Vagina (tissue), 2 donors: ENCODE measurements at places on chromosomes 13 and 19.

DNA sequence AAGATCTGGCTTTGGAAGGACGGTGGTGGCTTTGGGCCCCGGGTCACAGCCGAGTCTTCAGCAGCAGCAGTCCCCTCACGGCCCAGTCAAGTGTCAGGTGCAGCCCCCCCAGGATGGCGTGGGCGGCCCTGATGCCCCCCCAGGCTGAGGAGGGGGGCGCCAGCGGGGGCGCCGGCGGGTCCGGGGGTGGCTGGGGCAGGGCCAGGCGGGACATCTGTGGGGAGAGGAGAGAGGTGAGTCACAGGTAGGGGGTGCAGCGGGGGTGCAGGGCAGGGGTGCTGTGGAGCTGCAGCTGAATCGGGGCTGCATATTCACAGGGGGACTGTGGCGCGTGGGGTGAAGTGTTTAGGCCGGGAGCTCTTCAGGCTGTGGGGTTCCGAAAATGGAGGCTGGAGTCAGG is 2.9 kb upstream of the GARIN5B start:
- no peak for DNase-seq

- no peak for DNase-seq
Observed at GRCh38 chr19:13302526-13303270, 152.5 kb downstream of the IER2 start.

- no peak for DNase-seq
Observed at GRCh38 chr13:20487927-20488326, 37.7 kb downstream of the CRYL1 start.

DNA sequence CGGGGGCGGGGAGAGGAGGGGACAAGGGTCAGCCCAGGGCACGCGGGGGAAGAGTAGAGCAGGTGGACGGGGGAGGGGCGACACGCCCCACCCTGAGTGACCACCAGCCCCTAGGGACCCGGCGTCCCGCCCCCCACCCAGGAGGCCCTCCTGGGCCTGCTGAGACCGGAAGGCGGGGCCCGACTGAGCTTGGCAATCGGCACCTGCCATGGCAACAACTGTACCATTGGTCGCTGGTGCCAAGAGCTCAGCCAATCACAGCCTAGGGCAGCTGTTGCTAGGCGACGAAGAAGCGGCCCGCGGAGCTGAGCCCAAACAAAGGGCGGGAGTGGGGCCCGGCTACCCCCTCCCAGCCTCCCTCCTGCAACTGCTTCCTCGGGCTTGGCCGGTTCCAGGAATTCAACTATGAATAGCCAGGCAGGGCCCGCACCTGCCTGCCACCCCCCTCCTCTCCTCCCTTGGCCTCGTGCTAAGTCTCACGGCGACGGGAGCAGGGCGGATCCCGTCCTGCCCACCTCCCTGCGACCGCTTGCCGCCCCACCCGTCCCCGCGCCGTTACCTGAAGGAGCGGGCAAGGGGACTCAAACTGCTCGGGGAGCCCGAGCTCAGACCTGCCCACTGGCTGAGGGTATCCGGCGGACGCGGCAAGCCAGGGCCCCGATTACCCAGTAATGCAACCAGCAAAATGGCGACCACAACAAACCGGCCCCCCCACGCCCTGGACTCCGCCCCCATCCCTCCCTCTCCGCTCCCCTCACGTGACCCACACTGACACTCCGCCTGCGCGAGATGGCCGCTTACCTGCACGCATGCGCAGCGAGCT is at the start of gene DYRK1B:
TSS of gene DYRK1B (minus strand) at position 699 of the 823 bp plus-strand sequence. CDS start 2,295 bp downstream, outside the sequence.
- DNase-seq, result no peak

DNA sequence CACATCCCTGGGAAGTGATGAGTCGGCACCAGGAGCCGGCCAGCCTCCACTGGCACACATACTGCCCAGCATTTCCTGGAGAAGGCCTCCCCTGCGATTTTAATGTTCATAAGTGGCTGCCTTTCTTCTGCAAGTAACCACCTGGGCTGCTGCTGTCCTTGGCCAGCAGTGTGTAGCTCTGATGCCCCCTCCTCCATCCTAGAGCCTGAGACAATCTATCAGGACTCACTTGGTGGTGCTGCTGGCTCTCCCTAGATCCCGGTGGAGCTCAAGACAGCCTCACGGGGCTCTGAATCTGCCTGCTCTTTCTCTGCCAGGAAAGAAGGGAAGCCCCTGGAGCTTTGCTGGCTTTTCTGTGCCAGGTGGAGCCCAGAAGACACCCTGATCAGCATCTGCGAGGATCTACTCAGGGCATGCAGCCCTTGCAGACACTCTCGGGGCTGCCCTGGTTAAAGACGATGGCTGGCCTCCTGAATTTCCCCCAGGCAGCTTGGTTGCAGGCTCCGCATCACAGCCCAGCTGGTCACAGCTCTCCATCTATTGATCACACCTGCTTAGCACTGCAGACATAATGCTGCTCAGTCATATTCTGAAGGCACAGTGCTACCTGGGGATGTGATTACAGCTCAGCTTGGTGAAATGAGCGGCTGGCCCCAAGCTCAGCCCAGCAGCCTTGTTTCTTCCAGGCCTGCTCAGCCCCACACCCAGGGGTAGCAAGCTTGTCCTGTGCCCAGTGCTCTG is 122.3 kb downstream of the ZDHHC20 start:
- no peak for DNase-seq

GRCh38 chr19:11554160-11554559 is 4.9 kb downstream of the ELOF1 start:
- no peak for DNase-seq

DNA sequence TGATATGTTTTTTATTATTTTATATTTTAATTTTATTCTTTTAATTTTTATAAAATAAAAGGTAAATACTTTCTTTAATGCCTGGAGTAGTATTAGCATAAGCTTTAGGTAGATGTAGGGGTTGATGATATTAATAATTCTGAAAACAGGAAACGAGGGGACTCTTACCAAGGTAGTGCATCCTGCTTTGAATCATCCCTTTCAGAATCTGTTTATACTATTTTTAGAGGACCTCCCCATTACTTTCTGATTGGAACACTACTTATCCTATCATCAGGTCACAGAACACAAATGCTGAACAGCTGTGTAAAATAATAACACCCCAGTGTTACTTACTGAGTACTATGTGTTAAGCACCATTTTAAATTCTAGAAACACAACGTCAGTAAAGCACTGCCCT is 27.3 kb downstream of the COG6 start:
- no peak for DNase-seq

GRCh38 chr19:12757544-12758274 is 6.1 kb downstream of the BEST2 start:
- no peak for DNase-seq

- DNase-seq, result no peak
Observed at GRCh38 chr13:30925429-30925828, 7.0 kb upstream of the TEX26 start.

DNA sequence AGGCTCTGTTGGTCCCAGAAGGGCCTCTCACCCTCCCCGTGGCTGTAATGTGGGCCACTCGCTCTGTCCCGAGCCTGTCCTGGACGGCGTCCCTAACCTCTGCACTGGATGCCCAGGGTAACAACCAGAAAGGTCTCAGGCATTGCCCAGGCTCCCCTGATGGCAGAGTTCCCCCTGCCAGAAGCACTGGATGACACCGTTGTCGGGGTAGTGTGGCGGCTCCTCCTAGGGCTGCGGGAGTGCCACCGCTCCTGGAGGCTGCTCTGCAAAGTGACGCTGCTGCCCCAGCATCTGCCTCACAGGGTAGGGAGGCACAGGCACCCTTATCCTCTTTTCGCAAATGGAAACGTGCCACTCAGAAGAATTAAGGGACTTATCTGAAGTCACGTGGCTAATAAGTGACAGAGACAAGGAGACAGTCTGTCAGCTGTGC is 32.0 kb downstream of the MPHOSPH8 start:
- DNase-seq, result no peak

DNA sequence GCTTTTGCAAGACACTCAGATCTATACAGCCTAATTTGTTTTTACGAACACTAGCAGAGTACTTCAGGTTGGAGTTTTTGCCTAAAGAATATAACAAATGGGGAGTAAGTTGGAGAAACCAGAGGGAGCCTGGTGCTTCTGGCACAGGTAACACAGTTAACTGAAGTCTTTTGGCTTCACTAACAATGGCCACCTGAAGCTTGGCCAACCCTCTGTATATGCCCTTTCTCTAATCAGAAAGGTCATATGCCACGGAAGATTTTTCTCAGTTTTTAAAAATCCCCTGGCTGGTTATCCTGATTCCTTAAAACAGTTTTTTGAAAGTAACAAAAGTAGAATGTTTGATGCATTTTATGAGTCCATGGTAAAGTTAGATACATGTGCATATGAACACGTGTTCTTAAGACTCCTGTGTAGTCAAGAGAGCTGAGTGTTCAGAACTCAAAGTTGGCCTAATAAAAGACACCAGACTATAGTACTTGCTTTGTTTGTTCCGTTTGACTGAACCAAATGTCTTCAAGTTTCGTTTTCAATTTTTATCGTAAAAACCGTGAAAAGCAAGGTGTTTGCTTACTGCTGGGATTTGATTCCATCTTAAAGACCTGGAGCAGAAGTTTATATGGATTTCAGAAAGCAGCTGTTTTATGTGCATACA is 137.5 kb downstream of the KCNRG start:
- DNase-seq, result no peak

GRCh38 chr13:109182777-109183465 is 553.5 kb downstream of the MYO16 start:
- DNase-seq, result no peak

- no peak for DNase-seq
Observed at GRCh38 chr13:99087954-99088491, 110.2 kb upstream of the DOCK9 start.

- no peak for DNase-seq
Observed at GRCh38 chr13:43139921-43140320, 116.5 kb downstream of the DNAJC15 start.

DNA sequence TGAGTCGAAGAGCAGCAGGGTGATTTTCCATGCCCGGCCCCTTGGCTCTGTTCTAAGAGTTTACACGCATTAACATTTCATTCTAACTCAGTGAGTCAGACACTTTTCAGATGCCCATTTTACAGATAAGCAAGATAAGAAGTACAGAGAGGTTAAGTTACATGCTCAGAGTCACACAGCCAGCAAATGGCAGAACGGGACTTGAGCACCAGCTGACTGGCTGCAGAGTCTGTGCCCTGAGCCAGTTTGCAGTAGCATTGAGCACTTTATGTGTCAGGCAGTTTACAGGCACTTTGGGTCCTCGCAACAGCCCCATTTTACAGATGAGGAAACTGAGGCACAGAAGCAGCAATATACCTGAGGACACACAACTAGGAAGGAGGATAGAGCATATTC is 19.0 kb downstream of the CCDC8 start:
- no peak for DNase-seq

DNA sequence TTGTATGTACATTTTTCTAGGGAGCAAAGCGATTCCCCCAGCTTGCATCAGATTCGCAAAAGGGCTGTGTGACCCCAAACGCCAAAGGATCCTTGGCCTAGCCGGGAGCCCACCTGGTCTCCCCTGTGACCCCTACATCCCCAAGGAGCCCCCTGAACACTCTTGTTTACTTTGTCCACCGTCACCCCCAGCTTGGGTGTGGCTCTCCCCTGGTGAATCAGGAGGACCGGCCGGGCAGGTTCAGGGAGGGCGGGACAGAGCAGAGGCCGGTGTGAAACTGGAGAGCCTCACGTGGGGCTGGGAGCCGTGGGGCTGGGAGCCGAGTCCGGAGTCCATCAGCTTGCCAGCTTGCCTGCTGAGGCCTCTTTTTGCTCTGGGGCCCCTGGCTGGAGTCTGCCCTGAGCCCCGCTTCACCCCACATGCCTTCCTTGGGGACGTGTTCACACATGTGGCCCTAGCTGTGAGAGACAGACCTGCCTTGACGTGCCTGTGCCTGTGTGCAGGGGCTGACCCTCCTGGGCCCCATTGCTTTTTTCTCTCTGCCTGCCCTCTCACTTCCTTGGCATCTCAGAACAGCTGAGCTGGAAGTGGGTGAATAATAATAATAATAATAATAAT is 2.0 kb downstream of the ITPKC start:
- DNase-seq, result no peak

- DNase-seq, result no peak
Observed at GRCh38 chr19:56980906-56981305, 138.9 kb upstream of the USP29 start.

- no peak for DNase-seq
Observed at GRCh38 chr13:26584713-26585112, 27.2 kb downstream of the WASF3 start.

- DNase-seq, result no peak
Observed at GRCh38 chr19:34556488-34556887, 74.9 kb downstream of the WTIP start.

DNA sequence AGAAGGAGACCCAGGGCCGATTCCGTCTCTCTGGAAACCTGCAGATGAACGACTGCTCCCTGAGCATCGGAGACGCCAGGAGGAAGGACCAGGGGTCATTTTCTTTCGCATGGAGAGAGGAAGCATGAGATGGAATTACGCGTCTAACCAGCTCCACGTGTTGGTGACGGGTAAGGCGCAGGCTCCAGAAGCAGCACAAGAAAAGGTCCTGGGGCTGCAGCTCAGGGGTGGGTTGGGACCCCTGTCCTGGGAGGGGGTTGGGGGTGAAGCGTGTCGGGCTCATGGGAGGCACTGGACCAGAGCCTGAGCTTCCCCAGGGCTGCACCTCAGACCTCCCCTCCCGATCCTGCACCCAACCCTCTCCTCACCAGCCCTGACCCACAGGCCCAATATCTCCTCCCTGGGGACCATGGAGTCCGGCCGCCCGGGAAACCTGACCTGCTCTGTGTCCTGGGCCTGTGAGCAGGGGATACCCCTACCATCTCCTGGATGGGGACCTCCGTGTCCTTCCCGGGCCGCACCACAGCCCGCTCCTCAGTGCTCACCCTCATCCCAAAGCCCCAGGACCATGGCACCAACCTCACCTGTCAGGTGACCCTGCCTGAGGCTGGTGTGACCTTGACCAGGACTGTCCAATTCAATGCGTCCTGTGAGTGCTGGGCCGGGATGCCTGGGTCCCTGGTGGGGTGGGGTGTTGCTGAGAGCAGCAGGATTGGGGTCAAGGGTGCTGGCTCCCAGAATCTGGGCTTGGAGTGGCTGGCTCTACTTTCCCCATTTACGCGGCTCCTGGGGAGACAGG is 39.6 kb upstream of the CD33 start:
- no peak for DNase-seq

- DNase-seq, result no peak
Observed at GRCh38 chr13:57653229-57653989, 21.9 kb downstream of the PCDH17 start.

- DNase-seq, result no peak
Observed at GRCh38 chr13:27827646-27828045, 35.4 kb downstream of the GSX1 start.

- no peak for DNase-seq
Observed at GRCh38 chr13:90254437-90254836, 1093.0 kb upstream of the MIR17HG start.

DNA sequence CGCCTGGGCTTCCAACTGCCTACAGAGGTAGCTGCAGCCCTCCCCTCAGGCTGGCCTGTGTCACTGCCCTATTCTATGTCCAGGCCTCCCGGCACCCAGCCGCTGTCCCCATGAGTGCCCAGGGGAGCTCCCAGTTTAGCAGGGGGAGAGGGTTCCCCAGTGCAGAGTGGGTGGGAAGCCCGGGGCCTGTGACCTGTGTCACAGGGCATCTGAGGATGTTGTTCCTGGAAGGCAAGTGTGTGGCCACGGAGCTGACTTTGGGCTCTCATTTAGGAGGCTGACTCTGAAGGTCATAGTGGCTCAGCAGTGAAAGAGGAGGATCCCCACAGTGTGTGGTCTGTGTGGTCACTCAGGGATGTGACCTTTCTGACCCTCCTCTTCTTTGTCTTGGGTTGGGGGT is 25.1 kb downstream of the PPP1R37 start:
- DNase-seq, result no peak

- DNase-seq, result no peak
Observed at GRCh38 chr19:2227415-2228156, 8.5 kb downstream of the PLEKHJ1 start.
